Melanocyte of skin (primary cell): ENCODE measurements at places on chromosomes 1 and 21. TPM values are rescaled to one million over a fixed set of nuclear protein-coding genes. Genes with fewer than 3 reads are reported as not detected.

The VSIG8 gene
- total RNA-seq: under 0.01 TPM in 2 replicates

The RNASEL gene
- total RNA-seq: 13.8 and 14.8 TPM in 2 replicates

The KPRP gene
- not detected in 2 replicates for total RNA-seq

The TSPEAR gene
- total RNA-seq: not detected in 2 replicates
